ENCODE measurements at places on chromosomes 5 and 9. TPM values are rescaled to one million over a fixed set of nuclear protein-coding genes. Genes with fewer than 3 reads are reported as not detected.

GRCh38 chr5:58793888-58794657 is 211.2 kb downstream of the RAB3C start:
- H3K27ac ChIP-seq: no peak overlapping the region
- no peaks in the 10 kb centered on the region for H3K27me3 ChIP-seq
- H3K36me3 ChIP-seq: no peaks in the 10 kb centered on the region
- no peaks in the 10 kb centered on the region for H3K4me1 ChIP-seq
- no peak overlapping the region for H3K4me3 ChIP-seq

C5orf24 gene
- 29.0 TPM for total RNA-seq

DNA sequence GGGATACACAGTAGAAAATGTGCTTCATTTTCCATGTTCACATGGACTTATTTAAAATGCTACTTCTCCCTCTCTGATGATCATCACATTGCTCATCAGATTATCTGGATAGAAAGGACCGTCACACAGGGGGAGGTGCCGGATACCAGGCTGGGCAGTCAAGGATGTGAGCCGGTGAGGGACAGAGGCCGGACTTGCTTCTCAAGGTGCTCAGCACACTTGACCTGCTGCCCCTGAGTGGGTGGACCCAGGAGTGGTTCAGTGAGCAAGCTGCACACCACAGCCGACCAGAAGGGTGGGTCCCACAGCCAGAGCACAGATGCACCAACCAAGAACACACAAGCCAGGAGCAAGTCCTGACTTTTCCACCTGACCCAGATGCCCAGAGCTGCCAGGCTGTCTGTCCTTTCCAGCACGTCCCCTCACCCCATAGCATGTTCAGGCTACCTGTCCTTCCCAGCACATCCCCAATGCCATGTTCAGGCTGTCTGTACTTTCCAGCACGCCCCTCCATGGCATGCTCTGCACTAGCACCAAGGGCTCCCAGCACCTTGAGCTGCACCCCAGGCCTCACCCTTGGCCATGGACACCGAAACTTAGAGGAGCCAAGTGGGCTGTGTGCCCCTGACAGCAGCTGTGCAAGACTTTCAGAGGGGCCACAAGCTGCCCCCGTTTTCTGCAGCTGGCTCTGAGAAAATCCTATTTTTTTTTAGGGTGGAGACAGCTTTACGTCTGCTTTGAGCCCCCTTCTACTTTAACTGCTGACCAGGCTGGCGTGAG is 77.8 kb downstream of the SECISBP2 start:
- H3K4me3 ChIP-seq: no peak overlapping the region
- no peak for DNase-seq
- H3K27me3 ChIP-seq: no peaks in the 10 kb centered on the region
- peaks cover 97% of the 10 kb centered on the region for H3K36me3 ChIP-seq
- H3K4me1 ChIP-seq: no peaks in the 10 kb centered on the region

GRCh38 chr9:134376386-134377142 is 50.3 kb downstream of the RXRA start:
- no peaks in the 10 kb centered on the region for H3K36me3 ChIP-seq
- peaks cover 26% of the 10 kb centered on the region for H3K4me1 ChIP-seq
- no peak overlapping the region for H3K4me3 ChIP-seq
- H3K27me3 ChIP-seq: no peaks in the 10 kb centered on the region
- no peak overlapping the region for H3K27ac ChIP-seq

CWC27 gene
- total RNA-seq: 17.3 TPM

DNA sequence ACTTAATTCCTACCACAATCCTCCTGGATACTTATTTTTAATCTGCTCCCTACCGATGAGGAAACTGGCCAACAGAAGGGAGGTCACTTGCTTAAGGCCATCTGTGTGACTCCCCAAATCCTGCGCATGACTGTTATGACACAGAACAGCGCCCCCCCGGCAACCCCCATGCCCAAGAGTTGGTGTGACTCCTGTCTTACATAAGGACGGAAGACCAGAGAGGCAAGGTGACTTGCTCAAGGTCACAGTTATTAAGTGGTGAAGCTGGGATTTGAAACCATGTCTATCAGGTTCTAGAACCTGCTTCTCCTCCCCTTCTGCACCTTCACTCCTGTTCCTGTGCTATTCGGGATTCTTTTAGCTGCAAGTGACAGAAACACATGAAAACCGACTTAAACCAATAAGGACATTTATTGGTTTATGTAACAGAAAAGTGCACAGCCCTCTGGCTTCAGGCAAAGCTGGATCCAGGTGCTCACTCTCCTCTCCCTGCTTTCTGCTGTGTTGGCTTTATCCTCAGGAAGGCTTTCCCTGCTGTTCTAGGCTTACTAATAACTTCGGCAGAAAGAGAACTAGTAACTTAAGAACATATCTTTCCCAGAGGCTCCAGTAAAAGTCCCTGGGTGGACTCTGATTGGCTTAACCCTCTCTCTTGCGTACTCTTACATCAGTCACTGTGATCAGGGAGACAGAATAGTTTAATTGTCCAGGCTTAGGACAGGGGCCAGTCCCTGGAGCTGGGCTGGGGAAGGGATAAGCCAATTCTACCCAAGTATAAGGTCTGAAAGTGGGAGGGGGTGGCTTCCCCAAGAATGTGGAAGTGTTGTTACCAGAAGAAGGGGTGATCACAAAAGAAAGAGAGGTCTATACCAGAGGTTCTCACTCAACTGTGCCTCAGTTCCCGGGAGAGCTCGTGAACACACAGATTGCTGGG is 43.7 kb downstream of the FGF18 start:
- no peak overlapping the region for H3K4me3 ChIP-seq
- no peaks in the 10 kb centered on the region for H3K36me3 ChIP-seq
- H3K27ac ChIP-seq: no peak overlapping the region
- H3K27me3 ChIP-seq: no peaks in the 10 kb centered on the region

ZFP37 gene
- total RNA-seq: 1.7 TPM

GRCh38 chr5:148467958-148468357 is 84.2 kb downstream of the FBXO38 start:
- no peaks in the 10 kb centered on the region for H3K27me3 ChIP-seq
- no peak for DNase-seq
- H3K4me1 ChIP-seq: no peaks in the 10 kb centered on the region
- no peaks in the 10 kb centered on the region for H3K36me3 ChIP-seq
- no peak overlapping the region for H3K4me3 ChIP-seq

DNA sequence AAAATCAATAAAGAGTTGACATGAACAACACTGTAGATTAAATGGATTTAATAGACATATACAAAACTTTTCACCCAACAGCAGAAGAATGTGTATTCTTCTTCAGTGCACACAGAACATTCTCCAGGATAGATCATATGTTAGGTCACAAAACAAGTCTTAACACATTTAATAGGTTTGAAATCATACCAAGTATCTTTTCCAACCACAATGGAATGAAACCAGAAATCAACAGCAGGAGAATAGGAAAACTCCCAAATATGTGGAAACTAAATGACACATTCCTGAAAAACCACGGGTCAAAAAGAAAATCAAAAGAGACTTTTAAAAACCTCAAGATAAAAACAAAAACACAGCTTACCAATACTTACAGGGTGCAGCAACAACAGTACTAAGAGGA is 790.1 kb upstream of the ZNF608 start:
- H3K4me3 ChIP-seq: no peak overlapping the region
- DNase-seq: no peak
- H3K27ac ChIP-seq: no peak overlapping the region

DNA sequence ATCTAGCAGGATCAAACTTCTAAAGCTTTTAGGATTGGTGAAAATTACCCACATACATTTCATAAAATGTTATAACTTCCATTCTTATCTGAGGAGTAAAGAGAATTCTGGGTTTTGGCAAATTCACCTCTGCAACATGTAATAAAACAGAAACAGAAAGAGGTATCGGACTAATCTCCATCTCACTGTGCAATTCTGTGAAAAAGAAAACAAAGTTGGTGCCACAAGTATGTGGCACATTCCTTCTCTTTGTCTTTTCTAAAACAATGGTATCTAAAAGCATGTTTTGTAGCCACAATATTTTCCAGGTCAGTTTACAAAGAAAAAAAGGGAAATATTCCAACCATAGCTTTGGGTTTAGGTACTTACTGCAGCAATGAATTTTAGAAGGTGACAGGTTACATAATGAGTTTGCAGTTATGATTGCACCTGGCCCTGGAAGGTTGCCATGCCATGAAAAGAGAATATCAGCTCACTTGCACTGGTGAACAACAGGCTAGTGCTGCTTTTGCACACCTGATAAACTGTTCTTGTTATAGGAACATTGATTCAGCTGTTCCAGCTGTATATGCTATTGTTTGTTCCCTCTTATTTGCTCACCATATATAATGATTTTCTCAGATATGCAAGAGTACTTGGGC is 491.3 kb upstream of the MEF2C start:
- H3K4me1 ChIP-seq: no peaks in the 10 kb centered on the region
- H3K4me3 ChIP-seq: no peak overlapping the region
- no peak overlapping the region for H3K27ac ChIP-seq
- no peak for DNase-seq

DAB2 gene
- total RNA-seq: 0.47 TPM

SLC25A46 gene
- total RNA-seq: 41.1 TPM

ABO gene
- not detected for total RNA-seq

- peaks cover 39% of the 10 kb centered on the region for H3K4me1 ChIP-seq
- peaks cover 5% of the 10 kb centered on the region for H3K36me3 ChIP-seq
- no peak overlapping the region for H3K4me3 ChIP-seq
- no peaks in the 10 kb centered on the region for H3K27me3 ChIP-seq
These were observed 130.3 kb downstream of the CDC42SE2 start for GRCh38 chr5:131394128-131394527.

DNA sequence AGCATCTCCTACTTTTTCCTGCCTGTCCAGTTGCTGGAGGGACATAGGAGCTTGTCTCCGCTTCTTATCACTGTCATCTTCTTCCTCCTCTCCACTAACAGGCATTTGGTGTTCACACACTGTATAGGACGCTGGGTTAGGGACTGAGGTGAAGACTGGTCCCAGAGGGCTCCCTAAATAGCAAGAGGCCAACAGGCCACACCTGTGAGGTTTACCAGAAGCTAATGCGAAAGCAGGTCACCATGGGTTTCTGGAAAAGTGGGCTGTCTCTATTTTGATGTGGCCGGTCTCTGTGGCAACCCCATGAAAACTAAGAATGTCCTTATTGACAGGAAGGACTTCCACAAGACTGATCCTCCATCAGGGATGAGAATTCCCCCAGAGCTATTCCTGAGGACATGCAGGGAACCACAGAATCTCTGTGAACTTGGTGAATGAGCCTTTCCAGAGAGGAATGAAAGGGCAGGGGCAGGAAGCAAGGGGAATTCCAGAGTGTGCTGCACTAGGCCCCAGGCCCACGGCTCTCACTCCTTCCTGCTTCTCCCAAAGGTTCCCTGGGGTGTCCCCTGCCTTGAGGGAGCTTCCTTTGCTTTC is 61.7 kb downstream of the DAP start:
- DNase-seq: no peak
- H3K4me1 ChIP-seq: peaks cover 2% of the 10 kb centered on the region
- no peak overlapping the region for H3K27ac ChIP-seq
- no peak overlapping the region for H3K4me3 ChIP-seq
- no peaks in the 10 kb centered on the region for H3K36me3 ChIP-seq

ST8SIA4 gene
- 30.4 TPM for total RNA-seq

- H3K27me3 ChIP-seq: no peaks in the 10 kb centered on the region
- H3K36me3 ChIP-seq: no peaks in the 10 kb centered on the region
- H3K4me3 ChIP-seq: no peak overlapping the region
These were observed 23.7 kb upstream of the STARD4 start for GRCh38 chr5:111535879-111536549.

- H3K27ac ChIP-seq: no peak overlapping the region
- no peak for DNase-seq
- H3K4me1 ChIP-seq: peaks cover 3% of the 10 kb centered on the region
- H3K36me3 ChIP-seq: no peaks in the 10 kb centered on the region
- H3K4me3 ChIP-seq: no peak overlapping the region
These were observed 36.3 kb upstream of the RLN1 start for GRCh38 chr9:5375790-5376477.

PNPLA7 gene
- total RNA-seq: 18.8 TPM

GRCh38 chr9:82584349-82584863 is 478.5 kb downstream of the RASEF start:
- no peak for DNase-seq
- H3K4me1 ChIP-seq: no peaks in the 10 kb centered on the region
- no peak overlapping the region for H3K4me3 ChIP-seq
- no peak overlapping the region for H3K27ac ChIP-seq
- H3K36me3 ChIP-seq: no peaks in the 10 kb centered on the region
- H3K27me3 ChIP-seq: no peaks in the 10 kb centered on the region
